Activated naive CD8-positive, alpha-beta T cell treated with anti-CD3 and anti-CD28 coated beads, Interleukin-2, amount 50 U/mL, for 16 hours (primary cell): ENCODE measurements at places on chromosomes 7 and 10.

GRCh38 chr7:30147785-30148184 lies 13.0 kb downstream of the MTURN start:
- DNase-seq = no peak

GRCh38 chr7:30968747-30969603 lies 5.2 kb downstream of the GHRHR start:
- DNase-seq = no peak

DNA sequence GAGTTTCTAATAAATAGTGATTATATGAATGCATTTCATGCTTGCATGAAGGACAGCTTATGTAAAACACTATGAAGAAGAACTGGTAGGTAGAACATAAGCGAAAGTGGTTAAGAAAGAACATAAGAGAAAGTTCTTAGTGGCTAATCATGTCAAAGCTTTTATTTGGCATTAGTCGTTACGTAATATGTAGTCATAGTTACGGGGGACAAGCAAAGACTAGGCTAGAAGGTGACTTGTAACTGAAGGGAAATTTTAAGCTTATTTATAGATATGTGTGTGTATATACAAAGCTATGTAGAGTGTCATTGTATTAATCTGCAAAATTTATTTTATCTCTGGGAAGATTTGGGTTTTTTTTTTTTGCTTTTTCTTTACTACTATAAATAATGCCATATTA lies 36.9 kb downstream of the CAPZA2 start:
- DNase-seq = no peak

DNA sequence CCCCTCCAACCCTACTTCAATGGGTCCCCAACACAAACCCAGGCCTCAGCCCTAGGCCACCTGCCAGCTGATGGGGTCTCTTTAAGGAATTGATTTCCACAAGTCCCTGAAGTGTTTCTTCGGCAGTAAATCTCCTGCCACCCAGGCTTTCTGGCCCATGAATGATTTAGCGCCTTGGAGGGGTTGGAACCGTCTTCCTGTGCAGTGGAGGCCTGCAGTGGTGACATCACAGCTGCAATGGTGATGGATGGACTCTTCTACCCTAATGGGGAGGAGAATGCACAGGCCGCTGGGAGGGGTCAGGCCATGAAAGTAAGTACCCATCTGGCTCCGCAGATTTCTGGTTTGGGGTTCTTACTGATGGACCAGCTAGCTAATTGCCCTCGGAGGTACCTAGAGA lies 163.8 kb downstream of the UBE2H start:
- no peak for DNase-seq

GRCh38 chr7:85630904-85631600 lies 444.2 kb upstream of the SEMA3D start:
- DNase-seq = no peak

GRCh38 chr10:129545261-129545660 lies 78.2 kb downstream of the MGMT start:
- DNase-seq = no peak

- DNase-seq = no peak
Observed at GRCh38 chr10:49735848-49736563, 26.1 kb downstream of the OGDHL start.

DNA sequence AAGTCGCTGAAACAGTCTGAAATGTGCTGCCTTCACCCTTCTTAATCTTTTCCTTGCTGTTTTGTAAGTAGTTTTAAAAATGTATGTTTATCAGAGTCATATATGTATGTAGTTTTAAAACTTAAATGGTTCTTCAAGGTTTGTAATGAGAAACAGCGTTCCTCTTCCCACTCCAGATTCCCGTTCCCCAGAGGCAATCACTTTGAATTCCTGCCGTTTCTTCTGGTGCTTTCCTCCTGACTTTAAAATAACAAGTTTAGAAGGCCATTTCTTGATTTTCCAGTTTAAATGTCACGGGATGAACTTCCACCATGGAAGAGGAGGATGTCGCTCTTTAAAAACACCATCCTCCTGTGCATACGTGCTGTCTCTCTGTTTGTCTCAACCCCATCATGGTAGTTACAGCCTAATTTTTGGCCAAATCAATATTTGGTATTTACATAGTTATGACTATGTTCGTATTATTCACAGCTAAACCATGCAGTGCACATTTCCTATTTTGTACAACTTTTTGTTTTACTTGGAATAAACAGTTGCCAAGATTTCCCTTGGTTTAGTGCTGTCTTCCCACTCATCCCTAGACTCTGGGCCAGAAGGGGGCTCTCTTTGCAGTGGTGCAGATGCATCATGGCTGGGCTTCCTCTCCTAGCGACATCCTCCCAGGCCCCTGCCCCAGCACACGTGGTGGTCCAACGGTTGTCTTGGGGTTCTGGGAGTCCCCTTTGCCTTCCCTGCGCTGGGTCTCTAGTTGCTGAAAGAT lies 151.4 kb downstream of the PTPN20 start:
- no peak for DNase-seq
